DMS79 treated with DMSO at 0.1 percent for 48 hours (cell line): ENCODE measurements at places on chromosomes 2 and 18.
A peak's percentile ranks its signal among the peaks of the same experiment; 100 is the strongest.

DNA sequence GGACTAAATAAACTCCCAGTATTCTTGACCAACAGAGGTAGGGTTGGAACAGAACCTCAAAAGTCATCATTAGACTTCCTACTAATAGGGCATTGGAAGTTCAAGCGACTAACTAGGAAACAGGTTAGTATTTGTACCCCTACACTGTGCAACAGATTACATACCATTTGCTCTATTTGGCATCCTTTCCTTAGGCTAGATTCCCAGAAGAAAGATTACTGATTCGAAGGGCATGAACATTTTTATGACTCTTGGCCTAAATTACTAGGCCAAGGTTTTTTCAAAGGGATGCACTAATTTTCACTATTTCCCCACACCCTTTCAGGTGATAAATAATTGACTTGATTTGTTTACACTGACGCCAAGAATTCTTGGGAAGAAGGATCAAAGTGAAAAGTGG lies 104.8 kb upstream of the CYP1B1 start:
- no peak for DNase-seq

DNA sequence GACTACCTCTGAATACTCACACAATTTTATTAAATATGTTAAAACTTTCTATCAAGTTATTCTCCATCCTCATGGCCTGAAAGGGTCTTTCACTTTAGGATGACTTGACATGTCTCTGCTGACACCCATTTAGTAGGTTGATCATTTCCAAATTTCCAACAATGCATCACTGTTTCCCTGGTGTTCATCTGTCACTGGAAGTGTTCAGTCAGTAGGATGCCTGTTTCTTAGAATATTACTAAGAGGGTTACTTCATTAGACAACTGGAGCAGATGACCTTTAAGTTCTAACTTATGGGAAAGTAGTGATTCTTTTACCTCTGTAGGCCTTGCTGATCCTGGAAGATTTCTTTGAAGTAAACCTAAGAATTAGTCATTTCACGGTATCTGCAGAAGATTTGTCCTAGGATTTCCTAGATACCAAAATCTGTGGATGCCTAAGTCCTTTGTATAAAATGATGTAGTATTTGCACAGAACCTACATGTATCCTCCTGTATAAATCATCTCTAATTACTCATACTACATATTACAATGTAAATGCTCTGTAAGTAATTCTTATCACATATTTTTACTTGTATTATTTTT lies 77.7 kb downstream of the MAP3K20 start:
- no peak for DNase-seq

GRCh38 chr2:48092846-48093803 lies 186.8 kb upstream of the FBXO11 start:
- DNase-seq, result no peak

DNA sequence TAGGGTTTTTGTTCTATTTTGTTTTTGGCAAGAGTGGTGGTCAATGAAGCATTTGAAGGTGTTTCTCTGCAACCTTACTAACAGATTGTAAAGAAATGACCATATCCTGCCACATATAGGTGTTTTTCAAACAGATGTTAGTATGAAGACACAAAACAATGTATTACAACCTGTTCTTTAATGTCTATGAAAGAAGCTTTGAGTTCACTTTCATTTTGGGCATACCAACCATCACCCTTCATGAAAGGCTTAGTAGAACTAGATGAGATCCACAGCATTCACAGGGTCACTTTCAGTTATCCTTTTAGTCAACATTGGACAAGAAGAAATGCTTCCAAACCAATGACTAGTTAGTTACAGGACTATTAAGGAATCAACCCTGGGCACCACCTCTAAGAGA lies 95.1 kb downstream of the EHBP1 start:
- DNase-seq, result no peak

- no peak for DNase-seq
Observed at GRCh38 chr18:43405097-43405496, 127.8 kb upstream of the SYT4 start.

DNA sequence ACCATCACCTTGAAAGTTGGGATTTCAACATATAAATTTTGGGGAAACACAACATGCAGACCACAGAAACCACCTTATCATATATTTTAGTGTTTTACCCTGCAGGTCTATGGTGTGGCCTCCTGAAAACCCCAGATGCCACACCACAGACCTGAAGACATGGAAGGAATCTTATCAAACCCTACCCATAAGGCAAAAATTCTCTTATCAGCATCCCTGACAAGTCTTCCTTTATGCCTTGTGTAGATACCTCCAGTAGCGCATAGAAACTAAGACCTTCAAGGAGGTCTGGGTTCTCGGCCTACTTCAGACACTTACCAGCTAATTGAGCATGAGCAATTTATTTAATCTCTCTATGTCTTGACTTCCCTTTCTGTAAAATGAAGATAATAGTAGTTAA lies 59.1 kb upstream of the SLC14A2 start:
- DNase-seq, result no peak

- DNase-seq, result no peak
Observed at GRCh38 chr2:185676316-185676715, 62.3 kb upstream of the FSIP2 start.

DNA sequence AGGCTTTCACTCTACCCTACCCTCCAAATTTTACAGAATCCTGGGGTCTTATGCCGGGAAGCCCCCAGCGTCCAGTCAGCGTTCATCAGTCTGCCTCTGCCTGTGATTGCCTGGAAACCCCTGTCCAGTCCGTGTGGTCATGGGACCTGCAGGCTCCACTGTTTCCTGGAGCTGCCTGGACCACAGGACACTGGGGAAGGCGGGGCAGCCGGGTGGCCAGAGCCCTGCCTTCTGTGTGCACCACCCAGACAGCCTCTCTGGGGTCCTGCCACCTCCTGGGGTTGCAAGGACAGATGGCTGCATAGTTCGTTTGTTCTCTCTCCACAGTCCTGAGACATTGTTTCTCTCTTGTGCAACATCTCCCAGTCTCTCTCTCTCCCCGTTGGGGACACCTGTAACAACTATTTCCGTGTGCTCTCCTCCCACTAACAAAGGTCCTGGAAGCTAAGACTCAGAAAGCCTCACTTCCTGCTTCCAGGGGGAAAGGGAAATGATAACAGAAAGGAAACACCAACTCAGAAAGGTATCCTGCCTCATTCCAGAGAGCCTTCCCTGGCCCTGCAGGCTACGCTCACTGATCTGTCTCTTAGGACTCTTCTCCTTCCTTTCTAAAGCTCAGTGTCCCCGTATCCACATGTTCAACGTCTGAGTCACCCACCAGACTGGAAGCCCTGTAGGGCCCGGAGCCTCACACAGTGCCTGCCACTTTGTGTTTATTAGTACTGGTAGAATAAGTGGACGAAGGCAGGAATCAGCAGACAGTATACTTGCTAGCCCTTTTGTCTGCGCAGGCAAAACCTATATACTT lies 192.8 kb upstream of the RAB12 start:
- DNase-seq, result no peak

DNA sequence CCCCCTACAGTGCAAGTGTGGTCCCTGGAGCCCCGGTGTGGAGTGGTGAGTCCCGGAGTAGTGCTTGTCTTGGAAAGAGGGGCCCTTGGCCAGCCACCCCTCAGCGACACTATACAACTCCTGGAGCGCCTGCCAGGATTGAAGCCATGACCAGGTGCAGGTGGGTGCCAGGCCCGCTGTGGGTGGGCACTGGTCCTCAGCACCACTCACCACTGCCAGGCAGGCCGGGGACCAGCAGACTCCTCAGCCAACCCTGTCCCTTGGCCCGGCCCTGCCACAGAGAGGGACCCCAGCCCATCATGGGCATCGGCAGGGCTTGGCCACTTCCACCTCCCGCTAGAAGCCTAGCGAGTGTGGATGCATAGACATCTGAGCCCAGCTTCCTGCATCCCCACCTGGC lies 42.2 kb downstream of the STK25 start:
- no peak for DNase-seq

GRCh38 chr2:201520201-201520600 lies 68.7 kb downstream of the STRADB start:
- DNase-seq, result no peak

DNA sequence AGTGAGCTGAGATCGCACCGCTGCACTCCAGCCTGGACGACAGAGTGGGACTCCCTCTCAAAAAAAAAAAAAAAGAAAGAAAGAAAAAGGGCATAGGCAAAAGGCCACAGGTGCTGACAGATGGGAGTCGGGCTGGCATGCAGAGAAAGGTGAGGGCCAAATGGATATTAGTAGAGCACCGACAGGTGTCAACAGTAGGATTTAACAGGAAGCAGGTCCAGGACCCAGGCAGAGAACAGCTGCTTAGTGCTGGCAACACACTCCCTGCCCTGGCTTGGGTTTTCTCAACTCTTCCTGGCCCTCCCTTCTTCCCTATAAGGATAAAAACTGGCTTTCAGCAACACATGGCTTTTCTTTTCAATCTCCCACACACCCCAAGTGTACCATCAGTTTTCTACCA lies 84.9 kb downstream of the MRO start:
- no peak for DNase-seq

DNA sequence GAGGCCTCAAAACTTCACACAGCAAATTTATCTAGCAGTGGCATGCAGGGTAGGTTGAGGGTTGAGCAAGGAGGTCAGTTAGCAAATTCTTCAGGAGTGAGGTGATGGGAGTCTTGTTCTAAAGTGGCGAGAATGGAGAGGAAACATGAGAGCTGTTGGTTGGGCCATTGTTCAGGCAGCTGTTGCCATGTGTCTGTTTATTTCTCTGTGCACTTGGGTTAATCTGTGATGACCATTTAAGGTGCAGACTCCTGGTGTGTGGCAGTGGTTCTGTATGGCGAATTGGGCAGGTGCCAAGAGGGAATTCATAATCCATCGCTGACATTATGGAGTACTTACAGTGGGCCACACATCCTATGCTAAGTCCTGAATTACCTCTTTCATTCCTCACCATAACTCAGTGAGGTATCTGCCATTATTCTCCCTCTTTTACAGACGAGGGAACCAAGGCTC lies 30.4 kb downstream of the TMEM178A start:
- peak; percentile 77 for DNase-seq

DNA sequence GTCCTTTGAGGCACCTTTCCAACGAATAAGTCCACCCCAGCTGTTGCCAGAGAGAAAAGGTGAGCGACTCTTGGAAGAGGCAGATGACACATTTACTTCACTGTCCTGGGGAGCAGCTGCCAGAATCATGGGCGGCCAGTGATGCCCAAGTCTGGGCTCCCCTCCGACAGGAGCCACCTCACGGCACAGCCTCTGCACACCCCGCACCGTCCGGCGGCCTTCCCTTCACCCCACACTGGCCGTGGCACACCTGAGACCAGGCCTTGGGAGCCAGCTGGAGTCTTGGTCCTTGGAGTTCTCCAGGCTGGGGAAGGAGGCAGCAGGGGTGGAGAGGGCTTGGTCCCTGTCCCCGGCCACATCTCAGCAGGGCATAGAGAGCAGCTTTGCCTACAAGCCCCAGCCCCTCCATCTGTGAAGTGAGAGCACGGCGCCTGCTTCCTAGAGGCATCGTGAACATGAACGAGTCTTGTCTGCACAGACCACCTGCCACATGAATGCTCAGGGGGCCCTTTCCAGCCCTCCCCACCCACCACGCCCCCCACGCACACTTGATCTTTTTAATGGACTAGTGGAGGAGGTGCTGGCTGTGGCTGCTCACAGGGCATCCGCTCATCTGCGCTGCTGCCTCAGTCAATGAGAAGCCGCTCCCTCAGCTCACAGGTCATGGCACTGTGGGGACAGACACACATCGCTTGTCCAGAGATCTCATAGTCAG lies 400.2 kb upstream of the MYT1L start:
- DNase-seq, result no peak

- DNase-seq, result no peak
Observed at GRCh38 chr18:49052891-49053644, 102.3 kb upstream of the SMAD7 start.

DNA sequence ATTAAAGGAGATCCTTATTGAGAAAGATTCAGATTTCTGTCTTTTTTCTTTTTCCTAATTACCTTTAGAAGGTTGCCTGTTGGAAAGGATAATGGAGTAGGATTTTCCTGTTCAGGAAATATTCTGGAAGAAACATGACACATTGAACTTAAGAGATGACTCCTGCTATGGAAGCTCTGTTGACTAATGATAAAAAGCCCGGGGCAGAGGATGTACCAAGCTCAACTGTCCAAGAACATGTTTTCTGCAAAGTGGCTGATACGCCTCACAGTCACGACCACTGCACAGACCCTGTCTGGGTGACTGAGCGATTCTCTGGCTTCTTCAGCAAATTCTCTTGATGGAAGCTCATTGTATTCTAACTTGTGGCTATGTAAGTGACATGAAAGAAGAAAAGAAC lies 86.2 kb upstream of the THOC1 start:
- DNase-seq, result no peak

DNA sequence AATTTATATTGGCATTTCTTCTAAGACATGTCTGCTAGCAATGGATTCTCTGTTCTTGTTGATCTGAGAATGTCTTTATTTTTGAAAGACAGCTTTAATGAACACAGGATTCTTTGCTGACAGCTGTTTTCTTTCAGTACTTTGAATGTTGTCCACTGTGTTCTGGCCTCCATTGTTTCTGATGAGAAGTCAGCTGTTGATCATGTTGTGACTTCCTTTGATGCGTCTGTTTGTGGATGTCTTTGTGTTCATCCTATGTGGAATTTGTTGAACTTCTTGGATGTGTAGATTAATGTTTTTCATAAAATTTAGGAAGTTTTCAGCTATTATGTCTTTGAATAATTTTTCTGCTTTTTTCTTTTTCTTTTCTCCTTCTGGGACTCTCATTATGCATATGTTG lies 39.8 kb upstream of the KCNF1 start:
- DNase-seq, result no peak

DNA sequence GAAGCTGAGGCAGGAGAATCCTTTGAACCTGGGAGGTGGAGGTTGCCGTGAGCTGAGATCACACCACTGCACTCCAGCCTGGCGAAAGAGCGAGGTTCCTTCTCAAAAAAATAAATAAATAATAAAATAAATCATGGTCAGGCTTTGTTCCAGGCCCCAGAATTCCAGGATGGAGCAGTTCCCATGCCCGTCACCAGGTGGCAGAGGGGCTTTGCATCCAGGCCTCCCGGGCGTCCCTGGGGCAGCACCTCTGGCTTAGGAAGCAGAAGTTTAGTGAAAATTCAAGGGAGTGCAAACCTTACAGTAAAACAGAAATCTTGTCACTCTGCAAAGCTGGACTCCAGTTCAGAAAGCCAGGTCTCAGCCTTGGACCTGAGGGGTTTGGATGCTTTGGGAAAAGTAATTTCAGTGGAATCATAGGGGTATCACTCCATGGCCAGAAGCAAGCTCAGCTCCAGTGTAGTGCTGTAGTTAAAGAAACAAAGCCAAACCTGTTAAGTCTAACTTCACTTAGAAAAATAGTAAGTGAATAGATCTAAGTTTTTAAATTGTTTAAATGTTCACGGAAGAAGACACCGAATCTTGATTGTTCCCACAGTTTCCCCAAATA lies 512.7 kb downstream of the CMPK2 start:
- DNase-seq, result no peak
